ENCODE measurements at places on chromosomes 2 and 18. TPM values are rescaled to one million over a fixed set of nuclear protein-coding genes. Genes with fewer than 3 reads are reported as not detected.
A peak's percentile ranks its signal among the peaks of the same experiment; 100 is the strongest.

DNA sequence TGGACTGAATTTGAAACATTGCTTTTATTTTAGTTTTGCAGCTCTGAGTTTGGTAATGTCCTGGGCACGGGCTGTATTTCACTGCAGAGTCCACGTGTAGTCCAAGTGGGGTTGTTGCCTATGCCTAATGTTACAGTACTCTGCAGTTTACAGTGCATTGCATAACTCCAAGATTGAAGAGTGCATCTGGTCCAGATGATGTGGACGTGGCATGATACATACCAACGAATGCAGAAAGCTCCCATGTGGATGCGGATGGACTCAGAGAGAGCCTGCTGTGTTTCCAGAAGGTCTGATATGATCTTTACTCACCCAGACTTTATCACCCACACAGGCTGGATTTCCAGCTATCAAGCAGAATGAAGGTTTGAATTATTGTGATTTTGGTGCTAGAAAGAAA, 44.4 kb upstream of the CCDC68 start:
- no peak for DNase-seq
- no peaks in the 10 kb centered on the region for H3K4me1 ChIP-seq
- H3K27me3 ChIP-seq, result no peaks in the 10 kb centered on the region
- no peak overlapping the region for H3K27ac ChIP-seq

DNA sequence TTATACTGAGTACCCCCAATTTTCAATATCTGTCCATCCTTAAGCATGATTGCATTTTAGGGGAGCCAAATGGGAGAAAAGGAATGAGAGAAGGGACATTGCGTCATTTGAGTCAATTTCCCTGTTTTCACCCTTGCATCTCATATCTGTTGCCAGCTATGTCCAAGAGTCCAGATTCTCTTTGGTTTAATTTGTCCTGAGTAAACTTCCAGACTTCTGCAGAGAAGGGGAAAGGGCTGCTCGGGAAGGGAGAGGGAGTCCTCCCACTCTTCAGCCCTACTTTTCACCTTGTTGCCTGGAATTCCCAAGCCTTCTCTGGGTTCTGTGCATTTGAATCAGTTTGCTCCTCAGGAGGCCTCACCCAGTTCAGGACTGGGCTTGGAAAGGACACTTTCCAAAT, 16.5 kb downstream of the GREB1 start:
- no peak overlapping the region for H3K4me3 ChIP-seq
- no peaks in the 10 kb centered on the region for H3K36me3 ChIP-seq
- no peaks in the 10 kb centered on the region for H3K27me3 ChIP-seq
- no peak overlapping the region for H3K27ac ChIP-seq
- no peak for DNase-seq
- no peaks in the 10 kb centered on the region for H3K4me1 ChIP-seq

DNA sequence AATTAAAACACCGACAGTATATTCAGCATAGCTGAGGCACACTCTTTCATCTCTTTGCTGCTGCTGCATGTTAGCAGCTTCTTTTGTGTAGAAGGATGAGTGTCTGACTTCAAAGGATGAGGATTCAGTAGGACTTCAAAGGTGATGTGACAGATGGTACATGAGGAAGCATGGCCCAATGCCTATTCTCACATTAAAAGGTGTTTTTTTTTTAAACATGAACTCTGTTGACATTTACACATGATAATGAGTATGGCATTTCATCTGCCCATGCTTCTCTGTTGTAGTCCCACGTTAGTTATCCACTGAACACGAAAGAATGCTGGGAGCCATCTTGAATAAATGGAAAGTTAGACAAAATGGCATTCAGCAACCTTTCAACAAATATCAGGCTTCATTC, 1950.8 kb upstream of the PIK3C3 start:
- H3K27me3 ChIP-seq, result no peaks in the 10 kb centered on the region
- no peak overlapping the region for H3K4me3 ChIP-seq
- H3K36me3 ChIP-seq, result no peaks in the 10 kb centered on the region
- no peaks in the 10 kb centered on the region for H3K4me1 ChIP-seq

DNA sequence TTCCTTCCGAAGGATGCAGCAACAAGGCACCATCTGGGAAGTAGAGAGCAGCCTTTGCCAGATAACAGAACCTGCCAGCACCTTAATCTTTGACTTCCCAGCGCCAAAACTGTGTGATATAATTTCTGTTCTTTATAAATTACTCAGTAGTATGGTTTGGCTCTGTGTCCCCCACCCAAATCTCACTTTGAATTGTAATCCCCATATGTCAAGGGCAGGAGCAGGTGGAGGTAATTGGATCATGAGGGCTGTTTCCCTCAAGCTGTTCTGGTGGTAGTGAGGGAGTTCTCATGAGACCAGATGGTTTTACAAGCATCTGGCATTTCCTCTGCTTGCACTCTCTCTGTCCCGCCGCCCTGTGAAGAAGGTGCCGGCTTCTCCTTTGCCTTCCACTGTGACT, 899.9 kb downstream of the TRIB2 start:
- no peak overlapping the region for H3K4me3 ChIP-seq
- no peaks in the 10 kb centered on the region for H3K36me3 ChIP-seq
- no peaks in the 10 kb centered on the region for H3K27me3 ChIP-seq
- no peak overlapping the region for H3K27ac ChIP-seq

GRCh38 chr2:134718817-134719814, at the start of gene TMEM163:
Gene TMEM163, minus strand, starts transcription at chr2:134719000.
- no peaks in the 10 kb centered on the region for H3K36me3 ChIP-seq
- peaks cover 9% of the 10 kb centered on the region for H3K4me1 ChIP-seq
- DNase-seq, result peak; percentile 86
- H3K4me3 ChIP-seq, result peak within 1 kb of the TSS; percentile 74
- peaks cover 32% of the 10 kb centered on the region for H3K27me3 ChIP-seq

DNA sequence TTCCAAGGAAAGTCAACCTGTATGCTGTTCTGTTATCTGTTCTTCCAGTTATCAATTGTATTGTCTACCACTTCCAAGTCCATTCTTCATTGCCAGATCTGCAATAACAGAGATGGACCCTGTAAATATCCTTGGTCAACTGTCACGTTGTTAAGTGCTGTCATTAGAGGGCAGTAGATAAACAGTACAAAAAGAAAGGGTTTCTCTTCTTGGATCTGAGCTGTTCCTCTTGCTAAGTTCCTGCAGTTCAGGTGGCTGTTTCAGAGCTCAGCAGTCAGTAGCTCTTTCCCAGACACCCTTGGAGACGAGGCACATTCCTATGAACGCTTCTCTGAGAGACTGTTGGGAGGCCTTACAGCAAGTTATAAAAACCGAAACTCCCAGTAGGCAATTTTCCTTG, 957.1 kb upstream of the CHAC2 start:
- H3K36me3 ChIP-seq, result no peaks in the 10 kb centered on the region
- no peak overlapping the region for H3K27ac ChIP-seq
- DNase-seq, result no peak
- no peaks in the 10 kb centered on the region for H3K4me1 ChIP-seq
- H3K27me3 ChIP-seq, result no peaks in the 10 kb centered on the region

Gene CABYR
- polyA plus RNA-seq, result 1.4 TPM
